ENCODE measurements at places on chromosomes 13 and 19. TPM values are rescaled to one million over a fixed set of nuclear protein-coding genes. Genes with fewer than 3 reads are reported as not detected.
A peak's percentile ranks its signal among the peaks of the same experiment; 100 is the strongest.

DNA sequence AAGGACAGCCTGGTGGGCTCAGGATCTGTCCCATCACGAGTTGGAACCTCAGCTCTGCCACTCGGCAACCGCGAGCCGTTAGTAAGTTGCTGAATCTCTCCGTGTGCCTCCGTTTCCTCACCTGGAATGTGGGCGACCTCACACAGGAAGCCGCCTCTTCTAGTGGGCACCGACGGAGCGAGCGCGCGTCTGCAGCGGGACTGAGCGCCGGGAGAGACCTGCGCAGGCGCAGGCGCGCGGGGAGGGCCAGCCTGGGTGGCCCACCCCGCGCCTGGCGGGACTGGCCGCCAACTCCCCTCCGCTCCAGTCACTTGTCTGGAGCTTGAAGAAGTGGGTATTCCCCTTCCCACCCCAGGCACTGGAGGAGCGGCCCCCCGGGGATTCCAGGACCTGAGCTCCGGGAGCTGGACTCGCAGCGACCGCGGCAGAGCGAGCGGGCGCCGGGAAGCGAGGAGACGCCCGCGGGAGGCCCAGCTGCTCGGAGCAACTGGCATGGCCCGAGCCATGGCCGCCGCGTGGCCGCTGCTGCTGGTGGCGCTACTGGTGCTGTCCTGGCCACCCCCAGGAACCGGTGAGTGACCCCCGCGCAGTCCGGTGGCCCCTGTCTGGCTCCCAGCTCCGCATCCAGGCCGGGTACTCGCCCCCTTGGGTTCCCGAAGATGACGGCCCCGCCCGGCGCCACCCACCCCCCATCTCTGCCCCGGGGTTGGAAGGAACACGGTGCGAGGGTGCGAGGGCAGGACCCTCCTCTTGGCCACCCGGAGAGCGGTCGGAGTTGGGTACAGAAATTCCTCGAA is at the start of gene PVR:
Gene PVR (plus strand): TSS at position 306 of the 797 bp plus-strand sequence. CDS start 187 bp downstream, at position 493.
- DNase-seq = peak; percentile 61

DNA sequence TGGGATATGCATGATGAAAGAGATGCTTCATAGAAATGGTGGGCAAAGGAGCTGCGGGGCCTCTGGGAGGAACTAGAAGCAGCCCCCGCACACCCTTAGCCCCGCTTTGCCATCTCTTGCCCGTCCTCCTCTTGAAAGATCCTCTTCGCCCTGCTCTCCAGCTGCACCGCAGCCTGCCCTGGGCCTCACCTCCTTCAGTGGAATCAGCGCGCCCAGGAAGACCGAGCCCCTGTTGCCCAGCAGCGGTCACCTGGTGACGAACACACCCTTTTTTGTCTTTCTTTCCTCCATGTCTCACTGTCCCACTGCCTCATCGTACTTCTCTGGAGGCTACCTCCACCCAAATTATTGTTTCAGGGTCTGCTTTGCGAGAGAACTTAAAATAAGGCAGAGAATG is 807.6 kb downstream of the UQCRFS1 start:
- no peak for DNase-seq

Gene THSD1
- 31.2 TPM for total RNA-seq

Gene KIR2DL4
- total RNA-seq = not detected

- no peak for DNase-seq
Measured at GRCh38 chr13:110149036-110149435, 157.9 kb downstream of the COL4A1 start.

- DNase-seq = no peak
Measured at GRCh38 chr13:73450583-73450982, 391.8 kb downstream of the KLF5 start.

DNA sequence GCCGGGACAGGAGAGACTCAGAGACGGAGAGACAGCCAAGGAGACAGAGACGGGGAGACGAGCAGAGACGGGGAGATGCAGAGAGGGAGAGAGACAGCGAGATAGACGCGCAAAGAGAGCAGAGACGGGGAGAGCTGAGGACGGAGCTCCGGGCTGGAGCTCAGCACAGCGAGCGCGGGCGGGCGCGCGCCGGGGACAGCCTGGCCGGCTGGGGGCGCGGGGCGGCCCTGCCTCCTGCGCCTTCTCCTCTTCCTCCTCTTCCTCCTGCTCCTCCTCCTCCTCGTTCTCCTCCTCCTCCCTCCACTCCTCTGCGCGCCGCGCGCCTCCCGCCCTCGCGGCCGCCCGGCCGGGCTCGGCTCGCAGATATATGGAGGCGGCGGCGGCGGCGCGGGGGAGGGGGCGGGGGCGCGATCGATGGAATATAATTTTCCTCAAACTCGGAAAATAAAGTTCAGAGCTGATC is at the start of gene ERFL:
Gene ERFL (minus strand): TSS at position 229 of the 463 bp plus-strand sequence. CDS start 15,530 bp downstream, outside the sequence.
- DNase-seq = no peak

Gene KLHL1
- not detected for total RNA-seq

DNA sequence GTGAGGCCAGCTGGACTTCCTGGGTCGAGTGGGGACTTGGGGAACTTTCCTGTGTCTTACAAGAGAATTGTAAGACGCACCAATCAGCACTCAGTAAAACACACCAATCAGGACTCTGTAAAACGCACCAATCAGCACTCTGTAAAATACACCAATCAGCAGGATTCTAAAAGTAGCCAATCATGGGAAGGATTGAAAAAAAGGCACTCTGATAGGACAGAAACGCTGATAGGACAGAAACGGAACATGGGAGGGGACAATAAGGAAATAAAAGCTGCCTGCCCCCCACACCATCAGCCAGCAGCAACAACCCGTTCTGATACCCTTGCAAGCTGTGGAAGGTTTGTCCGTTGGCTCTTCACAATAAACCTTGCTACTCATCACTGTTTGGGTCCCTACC is 73.1 kb upstream of the SGCG start:
- DNase-seq = no peak
